Fibroblast of lung (primary cell): ENCODE measurements at places on chromosomes 5 and 9.

DNA sequence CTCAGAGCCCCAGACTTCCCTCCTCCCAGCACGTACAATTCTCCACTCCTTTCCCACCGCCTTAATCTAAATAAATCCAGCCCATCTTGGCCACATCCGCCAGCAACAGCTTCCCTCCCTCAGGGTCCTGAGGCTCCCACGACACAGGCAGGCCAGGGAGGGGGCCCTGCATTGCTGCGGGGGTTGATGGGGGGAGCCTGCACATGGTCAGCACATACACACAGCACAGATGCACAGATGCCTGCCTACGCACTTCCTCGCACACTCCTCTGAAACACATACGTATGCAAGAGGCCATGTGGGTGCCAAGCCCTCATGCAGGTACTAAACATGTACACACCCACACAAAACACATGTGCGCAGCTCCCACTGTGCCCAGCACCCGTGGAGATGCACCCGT, 14.8 kb downstream of the PDGFRB start:
- DNase-seq: peak; percentile 97

- no peak for DNase-seq
Observed at GRCh38 chr9:132193227-132194124, 31.6 kb downstream of the NTNG2 start.

DNA sequence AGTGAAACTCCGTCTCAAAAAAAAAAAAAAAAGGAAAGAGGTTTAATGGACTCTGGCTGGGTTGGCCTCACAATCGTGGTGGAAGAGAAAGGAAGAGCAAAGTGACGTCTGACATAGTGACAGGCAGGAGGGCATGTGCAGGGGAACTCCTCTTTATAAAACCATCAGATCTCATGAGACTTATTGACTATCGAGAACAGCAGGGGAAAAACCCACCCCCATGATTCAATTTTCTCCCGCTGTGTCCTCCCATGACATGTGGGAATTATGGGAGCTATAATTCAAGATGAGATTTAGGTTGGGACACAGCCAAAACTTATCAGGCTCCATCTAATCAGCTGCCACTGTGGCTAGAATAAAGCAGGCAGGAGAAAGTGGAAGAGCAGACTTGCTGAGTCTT, 610.4 kb upstream of the NUDT12 start:
- no peak for DNase-seq

DNA sequence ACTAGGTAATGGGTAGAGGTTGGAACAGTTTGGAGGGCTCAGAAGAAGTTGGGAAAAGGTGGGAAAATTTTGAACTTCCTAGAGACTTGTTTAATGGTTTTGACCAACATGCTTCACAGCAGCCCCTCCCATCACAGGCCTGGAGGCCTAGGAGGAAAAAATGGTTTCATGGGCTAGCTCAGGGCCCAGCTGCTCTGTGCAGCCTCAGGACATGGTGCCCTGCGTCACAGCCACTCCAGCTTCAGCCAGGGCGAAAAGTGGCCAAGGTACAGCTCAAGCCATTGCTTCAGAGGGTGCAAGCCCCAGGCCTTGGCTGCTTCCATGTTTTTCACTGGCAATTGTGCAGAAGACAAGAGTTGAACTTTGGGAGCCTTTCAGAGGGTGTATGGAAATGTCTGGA, 453.7 kb downstream of the LRRC70 start:
- no peak for DNase-seq

GRCh38 chr5:57417971-57418370, 64.6 kb downstream of the ACTBL2 start:
- peak; percentile 53 for DNase-seq

DNA sequence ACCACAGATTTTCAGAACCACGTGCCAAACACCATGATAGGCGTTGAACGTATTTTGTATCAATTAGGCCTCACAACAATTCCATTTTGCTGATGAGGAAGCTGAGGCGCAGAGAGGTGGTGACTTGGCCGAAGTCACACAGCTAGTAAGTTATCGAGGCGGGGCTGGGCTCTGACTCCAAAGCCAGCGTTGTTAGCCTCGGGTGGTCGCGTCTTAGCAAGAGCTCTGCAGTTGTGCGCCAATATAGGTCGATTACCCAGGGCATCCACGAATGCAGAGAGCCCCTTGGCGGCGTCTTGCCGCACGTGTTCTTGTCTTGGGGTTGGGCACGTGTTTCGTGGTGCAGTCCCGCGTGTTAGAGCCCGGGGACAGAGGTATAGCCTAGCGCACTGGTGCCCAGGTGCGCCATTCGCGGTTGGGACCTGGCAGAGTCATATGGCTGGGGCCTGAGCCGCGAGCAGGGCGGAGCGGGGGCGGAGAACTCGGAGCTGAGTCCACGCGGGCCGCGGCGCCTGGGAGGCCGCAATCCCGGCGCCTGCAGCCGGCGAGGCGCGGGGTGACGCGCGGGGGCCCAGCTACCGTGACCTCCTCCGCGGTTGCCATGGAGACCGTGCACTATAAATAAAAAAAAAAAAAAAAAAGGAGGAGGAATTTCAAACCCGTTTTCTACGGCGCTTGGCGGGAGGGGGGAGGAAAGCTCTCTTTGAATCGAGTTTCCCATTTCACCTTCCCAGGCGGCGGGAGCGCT, 62.3 kb downstream of the CXXC5 start:
- DNase-seq: peak; percentile 62

- DNase-seq: no peak
Observed at GRCh38 chr5:4879075-4879474, 261.1 kb upstream of the ADAMTS16 start.

DNA sequence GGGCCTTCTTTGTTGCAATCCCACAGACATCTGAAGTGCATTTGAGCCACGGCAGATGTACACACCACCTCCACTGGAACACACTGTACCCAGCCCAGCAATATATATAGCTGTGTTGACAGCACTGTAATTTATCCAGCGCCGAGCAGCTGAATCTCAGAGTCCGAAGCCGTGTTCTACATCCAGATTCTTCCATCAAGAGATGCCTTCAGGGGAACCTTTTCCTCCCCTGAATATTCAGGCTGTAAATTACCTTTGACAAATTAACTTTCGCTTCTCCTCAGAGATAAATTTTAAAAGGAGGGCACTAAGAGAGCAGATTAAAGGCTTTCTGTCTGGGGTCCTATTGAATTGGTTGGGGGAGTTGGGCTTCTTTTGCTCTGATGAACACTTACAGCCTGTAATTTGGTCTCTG, 76.4 kb downstream of the ROR2 start:
- DNase-seq: no peak

DNA sequence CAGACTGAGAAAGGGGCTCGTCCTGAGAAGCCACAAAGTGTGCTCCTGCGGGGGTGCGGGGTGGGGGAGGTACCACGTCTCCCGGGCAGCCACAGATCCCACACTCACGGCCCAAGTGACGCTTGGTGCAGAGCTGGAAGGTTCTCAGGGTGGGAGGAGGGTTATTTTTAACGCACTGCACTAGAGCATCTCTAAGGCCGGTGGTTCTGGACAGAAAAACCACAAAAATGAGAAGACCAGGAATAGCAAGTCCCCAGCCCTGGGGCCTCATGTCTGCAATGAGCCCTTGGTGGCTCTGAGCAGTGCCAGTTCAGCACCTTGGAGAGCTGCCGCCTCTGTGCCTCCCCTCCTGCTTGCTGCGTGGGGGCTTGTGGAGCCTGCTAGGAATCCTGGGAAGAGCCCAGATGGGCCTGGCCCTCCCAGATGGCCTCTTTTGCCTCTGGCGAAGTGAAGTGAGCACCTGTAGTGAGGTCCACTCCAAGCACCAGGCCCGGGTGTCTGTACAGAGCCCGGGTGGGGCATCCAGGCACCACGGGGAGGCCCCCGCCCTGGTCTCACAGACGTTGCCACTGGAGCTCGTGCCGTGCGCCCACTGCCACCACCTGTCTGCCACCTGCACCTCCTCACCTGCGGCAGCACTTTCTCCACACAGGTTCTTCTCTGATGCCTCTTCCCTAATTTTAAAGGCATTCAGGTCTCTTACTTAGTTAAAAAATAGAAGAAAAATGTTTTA, 48.9 kb upstream of the CACNA1B start:
- peak; percentile 10 for DNase-seq

DNA sequence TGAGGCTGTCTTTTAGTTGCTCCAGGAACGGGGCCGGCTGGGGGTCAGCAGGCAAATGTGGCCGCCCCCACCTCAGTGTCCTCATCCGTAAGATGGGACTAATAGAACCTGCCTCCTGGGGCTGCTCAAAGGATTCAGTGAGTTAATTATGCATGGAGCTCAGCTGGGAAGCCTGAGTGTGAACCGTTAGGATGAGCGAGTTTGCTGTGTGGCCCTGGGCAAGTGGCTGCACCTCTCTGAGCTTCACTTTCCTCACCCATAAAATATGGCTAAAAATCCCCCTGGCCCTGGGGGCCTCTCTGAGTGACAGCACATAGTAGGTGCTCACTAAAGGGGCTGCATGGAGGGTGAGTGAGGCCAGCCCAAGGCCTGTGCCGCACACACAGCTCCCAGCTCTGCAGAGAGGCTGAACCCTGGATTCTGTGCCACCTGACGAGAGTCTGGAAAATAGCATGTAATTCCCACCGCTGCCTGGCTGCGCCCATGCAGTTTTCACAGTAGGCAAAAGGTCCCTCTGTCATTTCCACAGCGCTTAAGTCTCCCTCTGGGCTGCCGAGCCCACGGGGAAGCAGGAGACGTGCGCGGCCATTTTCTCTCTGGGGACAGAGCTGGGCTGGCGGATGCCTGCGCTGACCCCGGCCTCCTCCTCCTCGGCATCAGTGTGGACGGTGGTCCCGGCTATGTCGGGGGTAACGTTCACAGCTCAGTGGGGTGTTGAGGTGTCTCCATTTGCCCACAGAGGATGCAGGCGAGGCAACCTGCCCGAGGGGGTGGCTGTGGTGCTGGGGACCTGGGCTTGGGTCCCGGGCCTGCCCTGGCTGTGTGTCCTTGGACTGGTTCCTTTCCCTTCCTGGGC, 18.2 kb downstream of the ASS1 start:
- DNase-seq: no peak

DNA sequence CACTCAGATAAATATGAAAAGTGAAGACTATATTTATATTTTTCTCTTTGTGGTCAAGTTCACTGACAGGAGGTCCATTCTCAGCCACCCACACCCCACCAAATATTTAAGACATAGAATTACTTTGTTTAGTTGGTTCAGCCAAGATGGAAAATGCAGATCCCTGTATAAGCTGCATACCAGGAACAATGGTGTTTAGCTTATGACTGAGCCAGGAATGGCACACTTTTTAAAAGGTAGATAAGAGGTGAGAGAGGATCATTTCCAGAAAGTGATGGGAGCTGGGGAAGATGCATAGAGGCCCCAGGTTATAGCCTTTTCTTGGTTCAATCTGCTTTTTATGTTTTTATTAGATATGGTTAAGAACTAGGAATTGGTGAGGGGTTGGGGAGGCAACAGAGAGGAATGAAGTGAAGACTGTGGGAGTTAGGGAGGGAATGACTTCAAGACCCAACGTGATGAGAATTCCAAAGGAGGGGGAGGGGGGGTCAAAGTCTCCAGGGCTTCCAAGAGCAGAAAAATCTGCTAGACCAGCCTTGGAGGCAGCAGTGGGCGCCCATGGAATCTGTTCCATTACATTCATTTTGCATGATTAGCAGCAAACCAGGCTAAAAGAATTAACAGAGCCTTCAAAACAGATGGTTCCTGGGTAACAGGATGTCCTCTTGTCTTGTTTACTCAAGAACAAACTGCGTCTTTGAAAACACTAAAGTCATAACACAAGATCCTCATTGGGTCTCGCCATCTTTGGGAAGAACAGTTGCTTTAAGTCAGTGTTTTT, 95.2 kb downstream of the FGF1 start:
- no peak for DNase-seq

- no peak for DNase-seq
Observed at GRCh38 chr5:126043688-126044087, 379.5 kb upstream of the GRAMD2B start.

- no peak for DNase-seq
Observed at GRCh38 chr5:102283102-102283797, 12.8 kb downstream of the SLCO4C1 start.

DNA sequence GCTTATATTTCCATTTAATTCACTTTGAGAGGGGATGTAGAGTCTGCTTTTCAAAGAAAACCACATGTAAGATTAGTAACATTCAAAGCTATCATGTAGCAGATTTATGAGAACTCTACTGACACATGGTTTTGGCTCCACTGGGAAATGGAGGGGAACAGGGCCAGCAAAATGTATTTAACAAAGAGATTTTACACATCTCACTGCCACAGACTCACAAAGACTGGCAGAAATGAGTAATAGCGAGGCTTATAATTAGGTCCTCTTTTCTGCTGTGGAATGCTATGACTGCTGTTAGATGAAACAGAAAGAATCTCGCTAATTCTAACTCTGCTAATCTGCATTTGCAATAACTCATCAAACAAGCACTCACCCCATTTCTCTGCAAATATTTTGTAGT, 4.5 kb downstream of the DAP start:
- DNase-seq: peak; percentile 62

- DNase-seq: no peak
Observed at GRCh38 chr9:111955048-111955447, 58.4 kb downstream of the UGCG start.

DNA sequence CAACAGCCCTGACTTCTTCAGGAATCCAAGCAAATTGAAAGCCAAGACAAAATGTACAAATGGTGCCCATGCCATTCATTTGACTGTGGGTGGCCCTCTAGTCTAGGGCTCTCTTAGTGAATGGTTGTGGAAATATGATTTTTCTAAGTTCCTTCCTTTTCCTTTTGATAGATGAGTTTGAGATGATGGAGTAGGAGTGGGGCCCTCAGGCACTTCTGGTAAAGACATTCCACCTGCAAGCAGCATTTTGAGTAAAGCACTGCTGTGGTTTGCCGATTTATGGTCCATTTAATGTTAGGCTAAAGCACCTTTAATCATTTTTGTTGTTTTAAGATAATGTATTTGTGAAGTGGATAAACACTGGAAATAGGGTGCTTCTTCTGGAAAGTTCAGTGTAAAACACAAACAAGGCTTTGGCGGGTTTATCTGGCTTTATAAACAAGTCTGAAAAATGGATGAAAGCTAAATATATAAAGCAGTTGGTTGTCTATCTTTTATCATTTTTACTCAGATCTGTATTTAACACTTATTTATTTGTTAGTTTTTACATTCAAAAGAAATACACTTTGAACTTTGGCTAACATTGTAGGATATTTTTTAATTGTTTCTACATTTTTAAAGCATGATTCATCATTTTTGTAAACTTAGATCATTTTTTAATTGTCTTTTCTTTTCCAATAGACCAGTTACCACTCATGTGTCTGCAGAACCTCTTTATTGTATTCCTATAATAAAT, 213.5 kb downstream of the PJA2 start:
- DNase-seq: no peak

- DNase-seq: no peak
Observed at GRCh38 chr9:95947118-95947517, 71.6 kb downstream of the ERCC6L2 start.

DNA sequence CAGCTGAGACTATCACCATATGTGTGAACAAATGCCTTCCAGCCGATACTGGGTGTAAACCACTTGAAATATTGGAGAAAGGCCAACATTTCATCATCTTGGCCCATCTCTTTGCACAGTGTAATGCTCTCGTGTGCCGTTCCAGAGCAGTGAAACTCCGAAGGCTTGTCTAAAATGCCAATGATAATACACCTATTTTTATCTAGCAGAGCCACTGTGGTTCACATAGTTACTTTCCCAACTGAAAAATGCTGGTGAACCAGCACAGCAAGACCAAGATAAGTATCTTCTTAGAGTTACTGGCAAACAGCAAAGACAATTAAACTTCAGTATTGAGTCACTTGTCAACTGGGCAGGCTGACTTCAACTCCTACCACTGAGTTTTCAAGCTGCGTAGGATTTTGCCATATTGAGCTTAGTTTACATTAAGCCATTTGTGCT, 379.9 kb upstream of the ACTBL2 start:
- peak; percentile 98 for DNase-seq

GRCh38 chr9:77440057-77440456, 208.1 kb downstream of the GNA14 start:
- peak; percentile 62 for DNase-seq
